ENCODE measurements at places on chromosomes 2 and 18. TPM values are rescaled to one million over a fixed set of nuclear protein-coding genes. Genes with fewer than 3 reads are reported as not detected.

GRCh38 chr2:167310442-167310841, 422.2 kb downstream of the XIRP2 start:
- no peaks in the 10 kb centered on the region for H3K4me1 ChIP-seq
- no peak overlapping the region for H3K27ac ChIP-seq
- DNase-seq = no peak
- H3K36me3 ChIP-seq = no peaks in the 10 kb centered on the region

- H3K36me3 ChIP-seq = peaks cover 15% of the 10 kb centered on the region
- H3K4me3 ChIP-seq = peak overlapping the region; percentile 66
- no peak for DNase-seq
- peaks cover 14% of the 10 kb centered on the region for H3K27me3 ChIP-seq
Measured at GRCh38 chr2:219570194-219570923, 980 bp downstream of the OBSL1 start.

- H3K27me3 ChIP-seq = peaks cover 12% of the 10 kb centered on the region
- H3K4me3 ChIP-seq = peak overlapping the region; percentile 71
- no peaks in the 10 kb centered on the region for H3K36me3 ChIP-seq
- H3K27ac ChIP-seq = peak overlapping the region; percentile 13
- no peak for DNase-seq
Measured at GRCh38 chr2:183035954-183036669, 2.1 kb downstream of the NCKAP1 start.

Gene NOL4
- total RNA-seq = 0.56 TPM

Gene PLGLB1
- total RNA-seq = 2.7 TPM

Measured in lower lobe of right lung (tissue), 2 donors.